ENCODE measurements at places on chromosomes 4 and X.

- no peak for DNase-seq
Measured at GRCh38 chr4:72084587-72085011, 52.8 kb downstream of the NPFFR2 start.

GRCh38 chr4:154616731-154617130, 4.3 kb upstream of the FGG start:
- no peak for DNase-seq

DNA sequence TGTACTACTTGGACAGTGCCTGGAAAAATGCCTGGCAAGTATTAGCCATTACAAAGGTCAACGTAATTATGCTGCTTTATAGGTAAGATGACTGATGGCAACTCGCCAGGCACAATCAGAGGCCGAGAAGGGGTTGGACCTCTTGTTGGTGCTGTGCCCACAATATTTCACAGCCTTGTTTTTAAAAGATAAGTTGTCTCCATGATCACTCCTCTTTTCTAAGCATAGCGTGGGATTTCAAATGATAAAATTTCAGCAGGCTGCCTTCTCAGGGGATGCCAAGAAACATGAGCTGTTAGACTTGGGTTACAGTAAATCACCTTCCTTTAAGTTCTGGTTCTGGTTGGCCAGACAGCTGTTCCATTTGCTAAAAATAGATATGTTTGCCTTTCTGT, 26.9 kb downstream of the HOPX start:
- no peak for DNase-seq

- no peak for DNase-seq
Measured at GRCh38 chrX:20968996-20969395, 405.2 kb upstream of the CNKSR2 start.

DNA sequence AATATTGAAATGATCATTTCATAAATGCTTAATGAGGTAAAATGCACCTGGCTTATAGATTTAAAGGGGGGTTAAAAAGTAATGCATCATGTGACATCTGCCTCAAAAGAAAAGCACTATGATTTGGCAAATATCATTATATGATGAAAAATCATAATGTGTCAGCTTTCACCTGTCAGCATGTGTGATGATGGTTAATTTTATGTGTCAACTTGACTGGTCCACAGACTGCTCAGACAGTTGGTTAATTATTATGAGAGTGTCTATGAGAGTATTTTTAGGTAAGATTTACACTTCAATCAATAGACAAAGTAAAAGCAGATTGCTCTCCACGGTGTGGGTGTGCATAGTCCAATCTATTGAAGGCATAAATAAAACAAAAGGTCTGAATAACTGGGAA, 1986.7 kb downstream of the PCDH7 start:
- no peak for DNase-seq
